ENCODE measurements at places on chromosomes 4 and X.

- no peak for DNase-seq
Observed at GRCh38 chr4:35684755-35685154, 559.6 kb downstream of the ARAP2 start.

DNA sequence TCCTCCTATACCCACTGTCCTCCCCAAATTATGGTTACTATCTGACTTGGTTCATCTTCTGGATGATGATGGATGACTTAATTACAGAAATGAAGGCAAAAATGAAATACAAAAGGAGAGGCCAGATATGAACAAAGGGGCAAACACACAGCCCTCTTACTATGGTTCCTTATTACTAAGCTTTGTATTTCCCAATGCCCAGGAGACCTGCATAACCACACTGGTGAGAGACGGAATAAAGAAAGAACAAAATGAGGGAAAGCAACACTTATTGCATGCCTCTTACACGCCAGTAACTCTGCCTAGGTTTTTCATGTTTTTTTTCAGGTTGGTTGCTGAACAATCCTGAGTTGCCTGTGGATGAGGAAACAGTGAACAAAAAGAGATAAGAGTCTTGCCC is 120.5 kb downstream of the SLC10A7 start:
- no peak for DNase-seq

DNA sequence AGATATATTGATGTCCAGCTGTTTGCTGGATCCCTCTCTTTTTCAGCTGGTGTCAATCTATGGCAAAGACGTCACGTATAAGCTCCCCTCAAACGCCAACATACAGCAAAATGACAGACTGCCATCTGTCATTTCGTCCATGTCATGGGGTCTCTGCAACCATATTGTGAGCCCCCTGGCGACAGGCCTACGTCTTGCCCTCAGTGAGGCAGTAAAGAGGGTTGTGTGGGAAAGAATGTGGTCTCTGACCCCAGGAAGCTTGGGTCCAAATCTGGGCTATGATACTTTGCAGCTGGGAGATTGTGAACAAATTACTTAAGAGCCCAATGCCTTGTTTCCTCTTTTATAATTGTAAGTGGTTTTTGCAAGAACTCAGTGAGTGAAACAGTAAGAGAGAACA is 7.4 kb downstream of the SUPT20HL2 start:
- peak; percentile 5 for DNase-seq

GRCh38 chr4:56466910-56467283 is 520 bp upstream of the SRP72 start:
- DNase-seq: no peak

DNA sequence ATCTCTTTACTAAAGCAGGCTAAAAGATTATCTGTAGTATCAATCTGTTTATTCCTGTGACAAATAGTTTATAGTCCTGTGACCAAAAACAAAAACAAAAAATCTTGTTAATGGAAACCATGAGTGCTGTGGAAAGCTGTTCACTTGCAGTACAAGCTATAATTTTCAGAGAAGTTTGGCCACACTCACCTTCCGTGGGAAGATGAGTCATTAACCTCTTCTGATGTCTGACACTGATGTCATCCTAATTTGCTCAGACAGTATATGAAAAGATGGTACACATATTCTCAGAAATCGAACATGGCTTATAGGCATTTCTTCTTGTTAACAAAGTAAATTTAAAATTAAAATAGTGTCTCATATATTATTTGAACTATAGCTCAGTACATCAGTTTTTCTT is 19.9 kb upstream of the ENPP6 start:
- DNase-seq: no peak

- DNase-seq: no peak
Observed at GRCh38 chrX:131577999-131578734, 34.3 kb downstream of the OR13H1 start.

GRCh38 chr4:31338000-31338399 is 617.8 kb downstream of the PCDH7 start:
- no peak for DNase-seq
